Stomach (tissue), 19 donors: ENCODE measurements at places on chromosomes 5 and 9. TPM values are rescaled to one million over a fixed set of nuclear protein-coding genes. Genes with fewer than 3 reads are reported as not detected.

TCF7 gene
- polyA plus RNA-seq: 3.7 TPM

ZBED3 gene
- 5.0 TPM for polyA plus RNA-seq

PCDHB13 gene
- 0.12 TPM for polyA plus RNA-seq

SPATA31E1 gene
- polyA plus RNA-seq: not detected

CDC14B gene
- 4.1 TPM for polyA plus RNA-seq

TSLP gene
- polyA plus RNA-seq: 0.50 TPM

ARSB gene
- 2.7 TPM for polyA plus RNA-seq

IFNA2 gene
- not detected for polyA plus RNA-seq

SLC9A3 gene
- polyA plus RNA-seq: 2.7 TPM

IGFBPL1 gene
- 0.23 TPM for polyA plus RNA-seq

MCTP1 gene
- 4.3 TPM for polyA plus RNA-seq

PCSK5 gene
- polyA plus RNA-seq: 1.0 TPM

CBY3 gene
- 0.15 TPM for polyA plus RNA-seq

MYOZ3 gene
- polyA plus RNA-seq: 0.50 TPM

BNIP1 gene
- 21.7 TPM for polyA plus RNA-seq

LHX6 gene
- polyA plus RNA-seq: 1.3 TPM

GLRX gene
- 211 TPM for polyA plus RNA-seq

OGN gene
- polyA plus RNA-seq: 5.3 TPM

LECT2 gene
- not detected for polyA plus RNA-seq

BTNL3 gene
- polyA plus RNA-seq: 0.31 TPM

DOLPP1 gene
- 3.4 TPM for polyA plus RNA-seq

MSX2 gene
- polyA plus RNA-seq: 1.3 TPM

CYLC2 gene
- not detected for polyA plus RNA-seq

ADAMTS19 gene
- 0.05 TPM for polyA plus RNA-seq

HTR4 gene
- not detected for polyA plus RNA-seq

CSF1R gene
- 10.2 TPM for polyA plus RNA-seq

ITGA2 gene
- polyA plus RNA-seq: 0.61 TPM

IL5 gene
- not detected for polyA plus RNA-seq

GHR gene
- 2.3 TPM for polyA plus RNA-seq

COMMD10 gene
- polyA plus RNA-seq: 32.4 TPM

SPINK6 gene
- polyA plus RNA-seq: not detected

SPATA31A6 gene
- polyA plus RNA-seq: not detected

RGS7BP gene
- polyA plus RNA-seq: 1.4 TPM

DOCK2 gene
- polyA plus RNA-seq: 2.1 TPM

SUSD3 gene
- 3.4 TPM for polyA plus RNA-seq

TAF1L gene
- not detected for polyA plus RNA-seq

ZFP2 gene
- 1.5 TPM for polyA plus RNA-seq

NUDT12 gene
- 8.2 TPM for polyA plus RNA-seq

SLC44A1 gene
- polyA plus RNA-seq: 7.2 TPM

SLC6A7 gene
- polyA plus RNA-seq: not detected

MRRF gene
- 31.0 TPM for polyA plus RNA-seq

TRPM6 gene
- not detected for polyA plus RNA-seq

SPATA9 gene
- polyA plus RNA-seq: not detected

PIK3R1 gene
- 10.5 TPM for polyA plus RNA-seq

CATSPER3 gene
- 0.88 TPM for polyA plus RNA-seq
